Body of pancreas (tissue), 4 donors: ENCODE measurements at places on chromosomes 4 and X.

GRCh38 chrX:130051176-130051845, 59.0 kb downstream of the ELF4 start:
- DNase-seq, result no peak

DNA sequence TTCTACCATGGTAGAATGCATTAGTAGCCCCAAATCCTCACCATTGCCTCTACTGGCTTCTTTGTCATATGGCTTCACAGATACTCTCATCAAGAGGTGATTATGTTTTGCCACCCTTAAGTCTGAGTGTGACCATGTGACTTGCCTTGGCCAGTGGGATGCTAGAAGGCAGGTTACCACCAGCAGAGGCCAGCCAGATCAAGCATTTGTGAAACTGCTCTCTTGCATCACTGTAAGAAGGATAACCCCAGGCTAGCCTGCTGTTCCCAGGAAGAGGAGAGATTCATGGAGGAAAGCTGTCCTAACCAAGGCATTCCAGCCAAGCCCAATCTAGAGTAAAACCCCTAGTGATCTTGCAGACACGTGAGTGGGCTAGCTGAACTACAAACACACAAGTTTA, 46.8 kb downstream of the USP46 start:
- DNase-seq, result no peak

DNA sequence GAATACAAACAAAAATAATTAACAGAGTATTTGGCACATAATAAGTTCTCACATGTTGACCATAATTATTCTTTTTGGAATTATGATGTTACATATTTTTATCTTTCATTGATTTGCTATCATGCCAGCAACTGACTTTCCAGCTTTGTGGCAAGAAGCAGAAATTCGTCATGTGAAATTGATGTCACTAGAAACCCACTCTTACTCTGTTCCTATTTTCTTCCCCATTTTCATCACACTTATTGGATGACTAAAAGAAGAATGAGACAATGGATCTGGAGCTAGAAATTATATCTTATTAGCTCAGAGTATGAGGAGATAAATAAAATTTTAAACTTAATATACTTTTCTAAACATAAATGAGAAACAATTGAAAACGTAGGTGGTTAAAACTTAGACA, 31.9 kb downstream of the EGF start:
- DNase-seq, result no peak

DNA sequence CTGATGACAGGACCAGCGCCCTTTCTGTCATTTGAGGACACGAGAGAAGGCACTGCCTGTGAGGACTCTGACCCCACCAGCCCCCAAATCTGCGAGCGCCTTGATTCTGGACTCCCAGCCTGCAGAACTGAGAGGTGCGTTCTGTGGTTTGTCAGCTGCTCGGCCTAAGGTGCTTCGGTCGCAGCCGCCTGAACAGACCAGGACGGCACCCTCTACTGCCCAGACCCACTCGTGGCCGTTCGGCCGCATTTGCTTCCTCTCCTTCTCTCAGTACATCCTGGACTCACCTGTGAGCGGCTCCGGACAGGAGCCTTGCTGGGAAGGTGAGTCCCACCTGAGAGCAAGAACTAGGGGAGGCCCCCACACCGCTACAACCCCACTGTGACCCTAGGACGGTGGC, 8.5 kb downstream of the PCGF3 start:
- DNase-seq, result no peak

GRCh38 chr4:179563741-179564140, 2121.5 kb upstream of the AGA start:
- no peak for DNase-seq

DNA sequence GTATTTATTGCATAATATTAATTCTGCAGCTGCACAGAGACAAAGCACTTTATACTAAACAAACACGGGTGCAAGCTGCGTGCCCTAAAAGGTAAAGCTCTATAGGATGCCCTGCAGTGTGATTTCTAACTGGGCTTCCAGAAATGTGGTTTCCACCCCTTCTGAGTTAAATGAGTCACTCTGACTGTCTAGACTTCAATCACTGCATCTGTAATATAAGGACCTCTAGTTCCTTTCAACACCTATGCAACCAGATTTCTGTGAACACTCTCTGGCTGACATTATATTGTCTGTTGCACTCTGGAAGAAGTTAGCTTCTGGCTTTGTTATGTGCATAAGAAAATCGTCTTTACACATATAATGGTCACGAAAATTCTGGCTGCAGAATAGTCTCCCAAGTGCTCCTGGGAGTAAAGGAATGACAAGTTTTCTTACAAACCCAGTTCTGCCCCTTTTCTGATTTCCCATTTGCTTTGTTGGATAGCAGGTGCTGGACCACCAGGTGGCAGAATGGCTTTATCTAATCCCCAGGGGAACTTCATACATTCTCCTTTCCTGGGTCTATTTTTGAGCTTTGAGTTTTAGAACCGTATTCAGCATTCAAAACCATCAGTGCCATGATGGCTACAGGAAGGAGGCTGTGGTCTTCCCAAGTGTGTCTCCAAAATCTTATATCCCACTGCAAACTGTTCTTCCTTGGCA, 842.2 kb downstream of the STIM2 start:
- no peak for DNase-seq

DNA sequence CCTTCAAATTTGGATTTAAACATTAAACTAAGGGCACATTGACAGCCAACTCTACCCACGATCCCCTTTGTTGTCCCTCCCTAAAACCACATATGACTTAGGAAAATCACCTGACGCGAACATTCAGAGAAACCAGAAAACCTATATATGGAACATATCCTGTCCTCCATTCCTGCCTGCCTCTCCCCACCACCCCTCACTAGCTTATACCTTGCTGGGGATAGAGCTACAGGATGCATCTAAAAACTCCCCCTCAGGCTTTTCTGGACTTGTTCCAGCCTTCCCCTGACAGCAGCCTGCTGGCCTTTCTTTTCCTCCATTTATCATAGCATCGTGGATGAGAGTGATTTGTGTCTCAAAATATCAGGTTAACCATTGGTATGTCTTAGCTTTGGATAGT, 8.8 kb downstream of the STK26 start:
- DNase-seq, result no peak
